ENCODE measurements at places on chromosomes 13 and 19. TPM values are rescaled to one million over a fixed set of nuclear protein-coding genes. Genes with fewer than 3 reads are reported as not detected.

Gene USHBP1
- not detected for total RNA-seq

Gene PODNL1
- under 0.01 TPM for total RNA-seq

Gene B3GNT3
- total RNA-seq = not detected

Gene CCDC122
- 9.1 TPM for total RNA-seq

All from uterine smooth muscle cell (primary cell).